ENCODE measurements at places on chromosomes 3 and 15.

DNA sequence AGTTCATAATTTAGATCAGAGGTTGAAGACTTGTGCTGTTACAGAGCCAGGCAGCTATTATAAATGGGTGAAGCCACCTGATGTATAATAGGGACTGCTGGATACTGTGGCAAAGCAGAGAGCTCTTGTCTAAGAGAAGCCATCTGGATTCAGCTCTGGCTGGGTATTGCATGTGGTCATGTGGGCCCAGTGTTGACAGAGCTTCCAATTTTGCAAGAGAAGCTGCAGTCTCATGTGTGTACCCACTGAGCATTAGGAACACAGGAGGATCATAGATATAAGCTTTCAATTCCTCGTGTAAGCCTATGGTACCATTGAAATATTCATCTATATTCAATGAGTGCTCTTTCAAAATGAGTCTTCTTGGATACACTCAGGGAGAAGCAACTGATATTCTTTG lies 303.9 kb upstream of the SLCO3A1 start:
- no peak for DNase-seq

DNA sequence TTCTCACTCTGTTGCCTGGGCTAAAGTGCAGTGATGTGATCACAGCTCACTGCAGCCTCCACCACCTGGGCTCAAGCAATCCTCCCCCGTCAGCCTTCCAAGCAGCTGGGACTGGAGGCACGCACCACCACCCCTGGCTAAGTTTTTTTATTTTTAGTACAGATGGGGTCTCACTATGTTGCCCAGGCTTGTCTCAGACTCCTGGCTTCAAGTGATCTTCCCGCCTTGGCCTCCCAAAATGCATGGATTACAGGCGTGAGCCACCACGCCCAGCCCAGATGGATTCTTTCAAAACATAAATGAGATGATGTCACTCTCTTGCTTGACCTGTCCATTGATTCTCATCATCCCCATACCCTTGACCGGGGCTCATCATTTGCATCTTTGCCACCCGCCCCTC lies 72.6 kb upstream of the SLC6A6 start:
- DNase-seq = no peak

GRCh38 chr15:42137461-42138261 lies 18.8 kb downstream of the PLA2G4F start:
- peak; percentile 3 for DNase-seq

DNA sequence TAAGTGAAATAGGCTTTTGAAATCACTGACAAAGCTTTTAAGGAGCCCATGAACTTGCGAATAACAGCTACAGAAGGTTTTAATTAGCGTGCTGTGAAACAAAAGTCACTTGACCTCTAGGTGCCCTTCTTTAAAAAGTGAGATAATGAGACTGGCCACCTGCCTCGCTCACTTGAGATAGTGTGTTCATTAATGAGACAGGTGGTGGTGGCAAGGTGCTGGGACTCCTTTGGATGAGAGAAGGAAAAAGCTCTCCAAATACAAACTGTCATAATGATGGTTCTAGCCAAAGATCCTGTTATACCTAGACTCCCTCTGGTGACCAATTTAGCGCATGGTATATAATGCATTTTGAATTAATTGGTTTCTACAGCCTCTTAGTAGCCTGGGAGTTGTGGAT lies 22.7 kb upstream of the IREB2 start:
- DNase-seq = no peak

DNA sequence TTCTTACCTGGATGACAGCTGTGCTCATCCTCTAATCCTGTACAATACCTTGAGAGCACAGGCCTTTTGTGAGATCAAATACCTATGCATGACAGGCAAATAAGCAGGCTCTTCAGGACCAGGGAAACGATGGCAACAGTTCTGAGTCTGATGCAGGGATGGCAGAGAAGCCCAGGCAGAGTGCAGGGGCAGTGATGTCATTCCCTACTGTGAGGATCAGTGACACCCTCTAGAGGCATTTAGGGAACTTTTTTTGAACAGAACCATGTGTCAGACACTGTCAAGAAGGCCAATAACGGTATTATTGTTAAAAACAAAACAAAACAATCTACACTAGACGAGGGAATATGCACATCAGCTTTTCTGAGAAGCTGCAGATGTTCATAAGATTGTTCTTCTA lies 314.8 kb upstream of the CTDSPL start:
- no peak for DNase-seq

- no peak for DNase-seq
These were observed 645 bp downstream of the COPS2 start for GRCh38 chr15:49154799-49155109.

DNA sequence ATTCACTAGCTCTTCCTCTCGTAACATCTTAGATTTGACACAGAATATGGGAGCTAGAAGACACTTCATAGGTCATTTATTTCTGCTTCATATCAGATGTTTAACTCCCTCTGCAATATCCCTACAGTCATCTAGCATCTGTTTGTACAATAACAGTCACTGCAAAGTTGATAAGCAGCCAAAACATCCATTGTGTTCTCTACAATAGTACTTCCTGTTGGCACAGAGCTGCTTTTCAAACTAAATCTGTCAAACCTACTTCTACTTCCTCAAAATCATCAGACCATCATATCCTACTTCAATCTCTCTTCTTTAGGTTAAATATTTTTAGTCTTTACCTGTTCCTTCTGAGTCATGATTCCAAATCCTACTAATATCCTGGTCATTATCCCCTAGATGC lies 233.2 kb downstream of the FGF12 start:
- DNase-seq = no peak

DNA sequence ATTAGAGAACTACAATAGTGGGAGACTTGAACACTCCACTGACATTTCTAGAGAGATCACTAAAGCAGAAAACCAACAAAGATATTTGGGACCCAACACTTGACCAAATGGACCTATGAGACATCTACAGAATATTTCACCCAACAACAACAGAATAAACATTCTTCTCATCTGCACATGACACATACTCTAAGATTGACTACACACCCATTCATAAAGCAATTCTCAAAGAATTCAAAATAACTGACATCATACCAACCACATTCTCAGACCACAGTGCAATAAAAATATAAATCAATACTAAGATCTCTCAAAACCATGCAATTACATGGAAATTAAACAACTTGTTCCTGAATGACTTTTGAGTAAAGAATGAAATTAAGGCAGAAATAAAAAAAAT lies 473.7 kb downstream of the LPP start:
- no peak for DNase-seq

DNA sequence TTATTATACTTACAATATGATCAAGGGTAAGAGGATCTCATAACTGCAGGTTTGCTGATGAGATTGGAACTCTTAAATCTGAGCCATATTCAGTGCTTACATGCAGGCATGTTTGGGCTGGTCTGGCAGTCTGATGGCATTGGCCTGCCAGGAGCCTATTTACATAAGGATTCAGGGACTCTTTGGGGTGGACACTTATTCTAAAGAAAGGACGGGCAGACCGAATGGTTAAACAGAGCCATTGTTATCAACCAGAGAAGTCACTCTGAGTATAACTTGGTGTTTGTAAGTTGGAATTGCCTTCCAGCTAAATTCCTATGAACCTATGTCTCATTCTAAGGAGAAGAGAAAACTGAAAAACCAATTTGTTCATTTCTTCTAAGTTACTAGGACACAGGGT lies 932.8 kb downstream of the IGSF11 start:
- DNase-seq = no peak

DNA sequence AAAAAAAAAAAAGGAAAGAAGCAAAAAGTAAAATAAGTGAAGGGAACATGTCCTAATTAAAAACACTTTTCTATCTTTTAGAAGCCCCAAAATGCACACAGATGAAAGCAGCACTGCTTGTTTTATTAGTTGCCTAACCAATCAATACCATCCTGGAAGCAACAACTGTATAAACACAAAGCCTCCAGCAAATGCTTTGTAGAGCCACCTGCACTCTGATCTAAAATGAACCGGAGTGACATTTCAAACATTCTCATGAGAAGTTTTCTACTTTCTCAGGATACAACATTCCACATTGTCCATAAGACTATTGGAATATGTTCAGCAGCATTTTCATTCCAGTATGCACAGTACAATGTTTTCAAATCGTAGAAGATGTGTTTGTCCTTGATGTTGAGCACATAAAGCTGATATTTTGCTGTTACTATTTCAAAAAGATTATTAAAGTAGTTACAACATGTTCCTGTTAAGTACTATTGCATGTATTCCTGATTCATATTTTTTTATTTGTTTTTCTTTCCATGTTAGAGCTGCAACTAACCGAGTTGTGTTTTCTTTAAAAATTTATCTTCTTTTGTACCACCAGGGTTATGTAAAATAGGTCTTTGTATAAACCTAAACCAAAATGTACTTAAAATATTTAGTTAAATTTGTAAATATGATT lies 50.3 kb upstream of the PLSCR5 start:
- no peak for DNase-seq

- no peak for DNase-seq
These were observed 34.5 kb upstream of the AP4E1 start for GRCh38 chr15:50873935-50874361.

DNA sequence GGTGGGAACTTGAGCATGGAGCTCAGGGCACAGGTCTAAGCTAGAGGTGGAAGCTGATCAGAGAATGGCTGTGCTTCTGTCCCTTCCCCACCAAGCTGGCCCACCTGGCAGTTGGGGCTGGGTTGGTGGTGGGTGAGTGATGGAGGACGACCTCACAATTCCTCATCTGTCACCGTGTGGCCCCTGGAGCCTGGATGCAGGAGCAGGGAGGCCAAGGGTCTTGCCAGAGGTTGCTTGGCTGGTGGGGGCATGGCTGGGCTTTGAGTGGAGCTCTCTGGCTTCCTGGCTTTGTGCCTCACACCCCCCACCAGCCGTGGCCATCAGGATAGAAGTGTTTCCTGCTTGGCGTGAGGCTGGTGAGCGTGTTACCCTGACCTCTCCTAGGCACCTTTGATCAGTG lies 36.0 kb downstream of the FBLN2 start:
- no peak for DNase-seq

- DNase-seq = peak; percentile 30
These were observed 156.5 kb downstream of the PGPEP1L start for GRCh38 chr15:98850961-98851572.

- DNase-seq = no peak
These were observed 121.4 kb upstream of the GMNC start for GRCh38 chr3:190983875-190984274.

GRCh38 chr3:197015790-197016736 lies 13.6 kb downstream of the MELTF start:
- no peak for DNase-seq

GRCh38 chr3:17782751-17783150 lies 40.3 kb upstream of the TBC1D5 start:
- no peak for DNase-seq

DNA sequence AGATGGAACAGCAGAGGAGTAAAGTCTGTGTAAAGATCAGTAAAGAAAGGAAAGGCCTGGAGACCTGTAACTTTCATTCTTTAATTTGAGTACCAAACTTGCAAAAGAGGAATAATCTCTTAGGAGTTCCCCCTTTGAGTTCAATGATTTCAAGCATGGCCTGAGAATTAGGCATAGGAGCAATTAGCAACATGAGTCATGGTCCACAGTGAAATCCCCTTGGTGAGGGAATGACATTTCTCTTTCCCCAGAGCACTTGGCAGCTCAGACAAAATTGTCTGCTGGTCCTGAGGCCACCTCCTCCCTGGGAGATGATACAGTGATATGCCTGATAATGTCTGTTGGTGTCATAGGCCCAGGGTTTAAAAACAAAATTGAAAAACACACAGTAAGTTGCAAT lies 81.4 kb upstream of the CRBN start:
- DNase-seq = no peak

- no peak for DNase-seq
These were observed 39.6 kb upstream of the STT3B start for GRCh38 chr3:31493149-31493548.

DNA sequence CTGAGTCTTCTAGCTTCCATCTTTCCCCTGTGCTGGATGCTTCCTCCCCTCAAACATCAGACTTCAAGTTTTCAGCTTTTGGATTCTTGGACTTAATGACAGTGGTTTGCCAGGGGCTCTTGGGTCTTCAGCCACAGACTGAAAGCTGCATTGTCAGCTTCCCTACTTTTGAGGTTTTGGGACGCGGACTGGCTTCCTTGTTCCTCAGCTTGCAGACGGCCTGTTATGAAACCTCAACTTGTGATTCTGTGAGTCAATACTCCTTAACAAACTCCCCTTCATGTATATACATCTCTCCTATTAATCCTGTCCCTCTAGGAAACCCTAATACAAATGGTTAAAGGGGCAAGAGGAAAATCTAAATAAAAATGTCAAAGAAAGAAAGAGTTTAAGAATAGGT lies 100.1 kb downstream of the ABI3BP start:
- DNase-seq = no peak

DNA sequence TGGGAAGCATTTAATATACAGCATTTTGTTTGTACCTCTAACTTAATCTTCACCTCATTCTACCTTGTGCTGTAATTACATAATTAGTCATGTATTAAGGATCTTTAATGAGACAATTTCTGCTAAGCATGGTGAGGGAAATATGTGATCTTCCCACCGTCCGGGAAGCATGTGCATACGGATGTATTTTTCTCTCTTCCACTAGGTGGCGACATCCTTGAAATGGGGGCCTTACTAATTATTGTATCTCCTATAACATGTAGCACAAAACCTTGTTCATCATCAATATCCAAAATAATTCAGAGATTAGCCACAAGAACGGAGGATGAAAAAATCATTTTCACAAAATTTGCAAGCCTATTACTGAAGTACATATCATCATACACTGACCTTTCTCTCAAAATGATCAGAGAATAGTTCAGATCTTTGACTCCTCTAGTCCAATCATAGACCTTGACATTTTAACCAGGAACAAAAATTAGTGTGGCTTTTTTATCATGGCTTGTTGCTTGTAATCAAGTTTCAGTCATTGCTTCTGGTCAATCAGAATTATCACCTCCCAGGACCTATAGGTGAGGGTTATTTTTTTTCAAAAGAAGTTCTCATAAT lies 148.9 kb upstream of the GBE1 start:
- DNase-seq = no peak

DNA sequence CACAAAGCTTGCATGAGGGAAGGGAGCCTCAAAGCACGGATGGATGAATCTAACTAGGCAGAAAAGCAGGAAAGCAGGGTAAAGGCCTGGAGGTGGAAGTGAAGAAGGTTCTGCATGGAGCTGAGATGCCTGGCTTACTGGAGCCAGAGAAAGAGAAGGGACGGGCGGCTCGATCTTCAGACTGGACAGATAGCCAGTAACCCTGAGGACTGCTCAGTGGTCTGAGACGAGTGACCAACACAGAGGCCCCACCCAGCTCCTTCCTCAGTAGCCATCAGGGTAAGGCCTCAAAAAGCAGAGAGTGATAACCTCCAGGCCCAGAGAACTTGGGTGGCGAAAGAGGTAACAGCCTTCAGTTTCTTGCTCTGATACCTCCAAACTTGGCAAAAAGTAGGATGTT lies 6.4 kb downstream of the CLN6 start:
- DNase-seq = no peak

- DNase-seq = no peak
These were observed 34.6 kb upstream of the MAGEF1 start for GRCh38 chr3:184746131-184747120.

GRCh38 chr3:16520970-16521881 lies 7.7 kb upstream of the RFTN1 start:
- no peak for DNase-seq
